ENCODE measurements at places on chromosomes 6 and 20.

DNA sequence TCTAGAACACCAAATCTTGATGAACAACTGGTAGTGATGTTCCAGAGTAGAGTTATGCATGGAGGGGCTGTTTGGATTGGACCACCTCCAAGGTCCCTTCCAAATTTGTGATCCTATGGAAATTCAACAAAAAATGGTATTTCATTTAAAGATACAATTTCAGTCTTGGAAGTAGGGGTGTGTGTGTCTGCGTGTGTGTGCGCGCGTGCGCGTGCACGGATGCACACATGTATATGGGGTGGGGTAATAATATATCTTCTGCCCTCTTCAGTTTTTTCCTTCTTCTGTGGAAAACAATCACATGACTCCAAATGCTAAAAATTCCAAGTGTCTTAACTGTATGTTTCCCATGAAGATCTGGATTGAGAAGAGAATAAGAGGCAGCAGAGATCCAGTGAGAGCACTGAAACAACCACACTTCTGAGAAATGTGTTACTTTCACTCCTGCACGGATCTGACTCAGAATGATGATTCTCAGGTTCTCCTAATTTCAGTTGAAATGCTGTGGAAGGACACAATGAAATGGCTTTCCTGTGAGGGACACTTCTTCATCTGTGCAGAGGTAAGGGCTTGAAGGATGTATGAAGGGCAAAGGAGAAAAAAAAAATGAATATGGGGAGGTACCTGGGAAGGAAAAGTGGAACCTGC, 10.6 kb upstream of the IL17F start:
- DNase-seq = no peak

DNA sequence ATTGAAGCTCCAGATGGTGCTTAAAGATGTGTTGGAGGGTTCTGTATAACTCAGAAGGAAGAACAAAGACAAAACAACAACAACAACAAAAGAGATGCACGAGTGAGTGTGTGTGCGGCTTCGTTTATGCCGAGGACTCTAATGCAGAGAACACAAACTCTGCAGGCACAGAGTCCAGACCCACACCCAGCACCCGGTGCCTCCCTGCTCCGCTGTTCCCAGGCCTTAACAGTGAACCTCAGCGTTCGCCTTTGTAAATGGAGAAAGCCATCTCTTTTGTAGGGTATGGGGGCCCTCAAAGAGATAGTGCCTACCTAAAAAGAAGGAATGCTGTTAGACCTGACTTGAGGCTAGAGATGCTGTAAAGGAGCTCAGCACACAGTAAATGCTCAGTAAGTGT, 243.3 kb downstream of the ERMARD start:
- no peak for DNase-seq

- DNase-seq = no peak
Measured at GRCh38 chr6:111087106-111087835, at the start of gene SLC16A10. SLC16A10 (plus strand) TSS chr6:111087503; CDS start chr6:111087753, 250 bp downstream.

DNA sequence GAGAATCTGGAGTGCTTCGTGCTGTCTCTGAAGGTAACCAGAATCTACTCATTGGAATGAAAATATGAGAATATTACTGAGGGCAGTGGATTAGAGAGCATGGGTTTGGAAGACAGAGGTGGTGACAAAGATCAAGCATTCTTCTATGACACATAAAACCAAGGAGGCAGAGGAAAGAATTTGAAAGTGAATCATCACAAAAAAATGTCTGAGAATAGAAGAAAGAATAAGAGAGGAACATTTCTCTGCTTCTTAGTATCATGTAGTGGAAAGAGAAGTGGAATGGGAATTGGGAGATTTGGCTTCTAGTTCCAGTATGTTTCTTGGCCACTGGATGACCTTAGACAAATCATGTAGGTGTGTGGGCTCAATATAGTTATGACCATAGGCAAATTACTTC, 474.0 kb downstream of the TFAP2B start:
- DNase-seq = no peak
